ENCODE measurements at places on chromosomes 7 and 10.

GRCh38 chr7:22373911-22374310, 17.0 kb upstream of the RAPGEF5 start:
- no peak for DNase-seq

DNA sequence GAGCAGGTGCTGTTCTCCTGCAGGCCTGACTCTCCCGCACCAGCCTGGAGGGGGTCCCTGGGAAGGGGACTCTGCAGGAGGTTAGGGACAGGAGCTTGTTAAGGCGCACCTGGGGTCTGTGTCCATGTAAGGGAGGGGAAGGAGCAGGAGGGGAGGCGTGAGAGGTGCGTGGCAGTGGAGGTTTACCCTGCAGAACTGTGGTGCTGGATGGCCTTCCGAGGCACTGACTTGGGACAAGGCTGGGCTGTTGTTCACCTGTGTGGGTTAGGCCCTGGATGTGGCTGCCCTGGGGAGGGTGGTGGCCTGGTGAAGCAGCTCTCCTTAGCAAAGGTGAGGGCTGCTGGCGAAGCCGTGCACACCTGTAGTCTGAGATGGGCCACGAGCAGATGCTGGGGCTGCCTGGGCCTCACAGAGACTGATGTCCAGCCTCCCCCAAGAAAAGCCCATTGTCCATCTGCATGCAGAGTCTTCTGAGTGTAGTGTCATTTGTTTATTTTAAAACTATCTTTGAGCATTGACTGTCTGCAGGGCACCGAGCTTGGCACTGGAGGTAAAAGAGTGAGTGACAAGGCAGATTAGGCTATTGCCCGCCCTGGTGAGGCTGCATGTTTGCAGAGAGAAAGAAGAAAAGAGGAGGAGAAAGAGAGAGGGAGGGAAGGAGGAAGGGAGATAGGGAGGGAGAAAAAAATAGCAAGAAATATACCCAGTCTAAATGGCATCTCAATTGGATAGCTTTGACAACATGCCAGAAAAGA, 225.3 kb downstream of the GLRX3 start:
- DNase-seq, result no peak

- no peak for DNase-seq
Observed at GRCh38 chr10:2145491-2145890, 408.2 kb upstream of the ADARB2 start.

GRCh38 chr10:122669842-122670241, 29.8 kb downstream of the C10orf120 start:
- no peak for DNase-seq

DNA sequence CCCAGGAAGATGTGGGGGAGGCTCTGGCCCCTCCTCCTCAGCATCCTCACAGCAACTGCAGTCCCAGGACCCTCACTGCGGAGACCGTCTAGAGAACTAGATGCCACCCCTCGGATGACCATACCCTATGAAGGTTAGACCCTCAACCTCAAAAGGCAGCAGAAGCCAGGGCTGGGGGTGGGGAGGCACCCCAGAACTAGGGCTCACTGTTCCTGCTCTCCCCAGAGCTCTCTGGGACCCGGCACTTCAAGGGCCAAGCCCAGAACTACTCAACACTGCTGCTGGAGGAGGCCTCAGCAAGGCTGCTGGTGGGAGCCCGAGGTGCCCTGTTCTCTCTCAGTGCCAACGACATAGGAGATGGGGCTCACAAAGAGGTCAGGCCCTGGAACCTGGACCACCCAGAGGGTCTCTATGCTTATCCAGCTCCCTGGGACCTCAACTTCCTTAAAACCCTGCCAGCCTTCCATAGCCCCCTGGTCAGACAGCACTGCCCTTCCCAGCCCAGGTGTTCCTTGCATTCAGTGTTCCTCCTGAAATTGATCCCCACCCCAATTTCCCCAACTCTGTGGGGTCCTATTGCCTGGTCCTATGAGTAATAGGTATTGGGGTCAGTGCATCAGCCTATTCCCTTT, 3.7 kb downstream of the SEMA4G start:
- DNase-seq, result no peak

DNA sequence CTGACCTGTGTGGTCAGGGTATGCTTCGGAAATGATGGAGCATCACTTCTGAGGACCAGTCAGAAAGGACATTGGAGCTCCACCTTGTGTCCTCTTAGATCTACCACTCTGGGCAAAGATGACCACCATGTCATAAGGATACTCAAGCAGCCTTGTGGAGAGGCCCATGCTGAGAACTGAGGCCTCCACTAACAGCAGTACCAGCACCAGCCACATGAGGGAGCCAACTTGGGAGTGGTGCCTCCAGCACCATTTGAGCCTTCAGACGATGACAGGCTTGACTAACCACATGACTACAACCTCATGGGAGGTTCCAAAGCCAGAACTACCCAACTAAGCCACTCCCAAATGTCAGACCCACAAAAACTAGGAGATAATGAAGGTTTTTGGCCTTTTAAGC, 116.0 kb downstream of the NPTX2 start:
- peak; percentile 78 for DNase-seq

DNA sequence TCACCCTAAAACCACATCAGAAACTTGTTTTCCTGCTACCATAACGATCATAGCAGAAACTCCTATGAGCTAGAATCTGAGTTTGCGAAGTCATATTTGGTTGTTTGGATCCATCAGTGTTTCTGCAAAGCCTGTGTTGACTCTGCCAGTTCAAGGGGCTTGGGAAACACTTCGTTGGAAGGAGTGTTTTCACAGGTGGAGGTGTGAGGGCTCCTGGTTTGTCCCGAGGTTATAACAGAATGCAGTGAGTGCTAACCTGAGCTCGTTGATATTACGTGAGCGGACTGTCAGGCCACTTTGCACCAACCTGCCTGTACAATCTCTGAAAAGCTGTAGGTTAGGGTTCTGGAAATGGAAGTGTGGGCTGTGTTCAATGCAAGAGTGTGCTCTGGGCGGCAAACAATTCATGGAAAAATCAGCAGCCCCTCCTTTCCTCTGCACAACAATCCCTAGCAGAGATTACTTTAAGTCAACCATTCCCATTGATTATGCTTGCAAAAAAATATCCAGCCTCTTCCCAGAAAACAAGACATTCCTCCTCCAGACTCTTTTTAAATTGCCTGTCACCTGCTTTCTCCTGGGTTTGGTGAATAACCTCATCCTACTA, 622.0 kb downstream of the TYW1 start:
- no peak for DNase-seq

DNA sequence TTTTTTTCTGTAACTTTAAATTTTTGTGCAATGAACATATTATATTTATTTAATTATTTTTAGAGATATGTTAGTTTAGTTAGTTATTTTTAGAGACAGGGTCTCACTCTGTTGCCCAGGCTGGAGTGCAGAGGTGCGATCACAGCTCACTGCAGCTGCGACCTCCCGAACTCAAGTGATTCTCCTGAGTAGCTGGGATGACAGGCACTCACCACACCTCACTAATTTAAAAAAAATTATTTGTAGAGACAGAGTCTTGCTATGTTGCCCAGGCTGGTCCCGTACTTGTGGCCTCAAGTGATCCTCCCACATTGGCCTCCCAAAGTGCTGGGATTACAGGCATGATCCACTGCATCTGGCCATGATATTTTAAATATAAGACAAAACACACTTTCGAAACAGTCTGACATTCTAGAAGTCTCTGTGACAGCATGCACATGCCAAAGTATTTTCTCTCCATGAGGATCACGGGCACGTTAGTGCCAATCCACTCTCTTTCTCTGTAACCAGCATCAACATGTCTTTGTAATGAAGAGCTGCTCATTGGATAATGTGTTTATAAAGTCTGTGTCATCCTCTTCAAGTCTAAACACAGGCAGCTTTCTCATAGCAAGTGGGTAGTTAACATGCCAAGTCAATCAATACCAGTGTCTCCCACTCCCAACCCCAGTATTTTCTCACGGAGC, 137.4 kb downstream of the GLI3 start:
- no peak for DNase-seq

DNA sequence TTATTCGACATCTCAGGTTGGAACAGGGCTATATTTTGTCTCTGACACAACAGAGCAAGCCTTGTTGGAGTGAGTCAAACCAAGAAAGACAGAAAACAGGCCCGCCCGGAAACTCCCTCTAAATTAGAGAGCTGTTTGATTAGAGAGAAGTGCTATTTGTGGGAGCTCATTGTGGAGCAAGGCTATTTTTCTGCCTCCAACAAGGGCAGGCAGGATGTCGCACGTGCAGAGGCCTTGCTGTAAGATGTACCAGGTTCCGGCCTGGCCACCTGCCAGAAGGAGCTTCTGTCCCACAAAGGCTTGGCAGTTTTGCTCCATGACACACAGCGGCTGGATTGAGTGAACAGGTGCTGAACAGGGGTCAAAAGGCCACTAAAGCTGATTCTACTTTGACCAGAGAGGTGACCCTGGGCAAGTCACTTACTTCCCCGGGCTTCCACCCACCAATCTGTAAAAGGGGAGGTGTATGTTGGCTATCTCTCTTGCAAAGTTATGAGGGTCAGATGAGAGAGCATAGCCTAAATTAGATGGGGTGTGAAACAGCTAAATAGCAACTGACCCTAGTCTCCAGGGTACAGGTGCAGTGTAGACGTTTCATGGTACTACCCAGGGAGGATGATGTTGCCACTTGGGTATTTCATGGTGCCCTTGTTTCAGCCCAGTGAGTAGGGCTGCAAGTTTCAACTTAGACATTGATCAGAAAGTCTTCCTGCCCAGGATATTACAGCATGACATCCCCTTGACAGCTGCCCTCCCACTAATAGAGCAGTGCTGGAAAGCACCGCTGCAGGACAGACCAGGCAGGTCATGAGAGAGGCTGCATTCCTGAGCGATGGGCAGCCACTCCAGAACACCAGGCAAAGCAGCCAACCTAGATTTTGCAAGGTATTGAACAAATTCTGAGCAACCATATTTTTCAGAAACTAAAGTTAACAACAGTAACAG, 62.0 kb downstream of the VSTM4 start:
- DNase-seq, result no peak

GRCh38 chr7:36310897-36311296, 78.8 kb upstream of the ANLN start:
- no peak for DNase-seq

DNA sequence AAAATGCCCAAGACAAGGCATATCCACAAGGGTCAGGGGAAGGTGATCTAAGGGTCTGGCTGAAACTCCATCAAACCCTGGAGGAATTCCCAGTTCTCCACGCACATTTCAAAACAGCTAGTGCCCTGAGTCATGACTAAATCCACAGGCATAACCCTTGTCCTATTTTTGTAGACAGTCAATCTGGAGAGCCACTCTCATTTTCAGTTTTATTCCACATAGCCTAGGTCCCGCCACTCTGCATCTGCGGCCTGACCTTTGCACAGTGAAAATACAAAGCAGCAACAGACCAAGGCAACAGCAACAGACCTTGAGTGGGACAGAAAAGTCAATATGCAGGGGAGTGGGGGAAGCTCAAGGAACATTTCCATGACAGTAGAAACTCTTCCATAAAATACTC, 201.4 kb upstream of the NPVF start:
- no peak for DNase-seq

DNA sequence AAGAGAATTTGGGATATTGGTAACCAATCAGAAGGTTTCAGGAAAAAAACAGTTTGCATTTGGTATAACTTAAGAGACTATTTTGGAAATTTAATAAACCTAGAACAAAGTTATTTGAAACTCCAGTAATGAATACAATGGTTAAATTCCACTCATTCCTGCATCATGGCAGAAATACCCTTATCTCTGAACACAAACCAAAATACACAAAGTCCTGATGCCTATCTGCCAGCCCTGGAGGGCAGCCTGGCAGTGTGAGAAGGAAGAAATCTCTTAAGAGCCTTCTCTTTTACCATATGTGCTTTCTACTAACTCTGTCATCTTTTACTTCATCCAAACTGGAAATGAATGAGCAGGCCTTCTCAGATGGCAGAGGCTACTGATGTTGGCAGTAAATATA, 147.1 kb upstream of the LYZL1 start:
- no peak for DNase-seq

DNA sequence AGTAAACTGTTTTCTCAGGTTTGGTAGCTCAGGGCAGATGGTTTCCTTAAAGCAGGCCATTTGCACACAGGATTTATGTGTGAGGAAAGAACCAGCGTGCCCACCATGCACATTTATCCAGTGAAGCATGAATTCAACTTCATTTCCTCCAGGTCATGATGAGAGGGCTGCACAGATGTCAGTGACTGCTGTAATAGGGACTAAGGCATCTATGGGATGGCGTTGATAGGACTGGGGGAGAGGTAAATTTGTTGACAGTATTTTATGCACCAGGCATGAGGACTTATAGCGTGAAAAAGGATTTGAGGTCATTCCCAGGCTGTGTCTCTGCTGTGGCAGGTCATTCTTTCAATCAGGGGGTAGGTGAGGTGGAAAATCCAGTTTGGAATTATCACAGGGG, 302.9 kb downstream of the XPNPEP1 start:
- DNase-seq, result no peak

DNA sequence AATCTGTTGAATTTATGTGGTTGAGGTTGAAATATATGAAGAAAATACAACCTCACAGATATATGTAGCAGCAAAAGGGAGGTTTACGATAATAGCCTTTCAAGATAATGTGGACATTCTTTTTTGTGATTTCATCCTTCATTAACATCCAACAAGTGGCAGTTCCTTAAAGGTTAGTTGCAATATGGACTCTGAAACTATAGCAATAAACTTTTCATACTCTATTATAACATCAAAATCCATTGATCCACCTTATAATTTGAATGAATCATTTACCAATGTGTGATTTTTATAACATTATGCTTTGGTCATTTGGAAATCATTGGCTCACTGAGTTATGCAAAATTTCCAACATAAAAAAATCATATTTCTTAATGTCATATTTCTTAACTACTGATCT, 200.8 kb upstream of the CSTF2T start:
- DNase-seq, result no peak

DNA sequence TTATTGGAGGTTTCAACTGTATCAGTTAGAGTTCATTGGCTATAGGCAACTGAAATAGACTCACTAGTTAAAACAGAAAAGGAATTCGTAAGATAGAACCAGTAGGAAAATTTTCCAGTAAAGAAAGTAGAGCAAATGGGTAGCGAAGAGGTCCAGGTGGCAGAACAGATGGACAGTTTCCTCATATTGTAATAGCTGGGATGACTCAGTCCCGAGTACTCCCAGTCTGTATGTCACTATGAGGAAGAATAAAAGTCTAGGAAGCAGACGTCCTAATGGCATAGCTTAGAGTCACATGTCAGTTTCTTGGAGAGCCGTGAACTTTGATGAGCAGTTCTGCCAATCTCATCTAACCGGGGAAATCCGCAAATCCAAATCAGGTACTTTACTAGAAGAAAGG, 95.3 kb downstream of the RNF32 start:
- peak; percentile 73 for DNase-seq

GRCh38 chr7:151451156-151451555, 11.2 kb upstream of the CRYGN start:
- no peak for DNase-seq

All from NCI-H69 (cell line).